NCI-H1417 (cell line): ENCODE measurements at places on chromosomes 12 and 14.

- DNase-seq = peak; percentile 68
Measured at GRCh38 chr12:9751204-9752144, 9.2 kb downstream of the CD69 start.

DNA sequence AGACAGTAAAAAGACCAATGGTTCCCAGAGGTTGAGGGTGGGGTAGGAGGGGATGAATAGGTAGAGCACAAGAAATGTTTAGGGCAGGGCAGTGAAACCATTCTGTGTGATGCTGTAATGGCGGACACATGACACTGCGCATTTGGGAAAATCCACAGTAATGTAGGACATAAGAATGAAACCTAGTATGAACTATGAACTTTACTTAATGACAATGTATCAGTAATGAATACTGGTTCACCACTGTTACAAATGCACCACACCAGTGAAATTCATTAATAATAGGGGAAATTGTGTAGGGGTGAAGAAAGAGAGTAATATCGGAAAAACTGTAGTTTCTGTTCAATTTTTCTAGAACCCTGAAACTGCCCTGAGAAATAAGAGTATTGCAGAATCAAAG lies 5.6 kb downstream of the ERH start:
- DNase-seq = no peak

GRCh38 chr14:53022593-53022992 lies 71.7 kb upstream of the FERMT2 start:
- DNase-seq = no peak

GRCh38 chr14:97581016-97581415 lies 783.8 kb downstream of the VRK1 start:
- peak; percentile 9 for DNase-seq

DNA sequence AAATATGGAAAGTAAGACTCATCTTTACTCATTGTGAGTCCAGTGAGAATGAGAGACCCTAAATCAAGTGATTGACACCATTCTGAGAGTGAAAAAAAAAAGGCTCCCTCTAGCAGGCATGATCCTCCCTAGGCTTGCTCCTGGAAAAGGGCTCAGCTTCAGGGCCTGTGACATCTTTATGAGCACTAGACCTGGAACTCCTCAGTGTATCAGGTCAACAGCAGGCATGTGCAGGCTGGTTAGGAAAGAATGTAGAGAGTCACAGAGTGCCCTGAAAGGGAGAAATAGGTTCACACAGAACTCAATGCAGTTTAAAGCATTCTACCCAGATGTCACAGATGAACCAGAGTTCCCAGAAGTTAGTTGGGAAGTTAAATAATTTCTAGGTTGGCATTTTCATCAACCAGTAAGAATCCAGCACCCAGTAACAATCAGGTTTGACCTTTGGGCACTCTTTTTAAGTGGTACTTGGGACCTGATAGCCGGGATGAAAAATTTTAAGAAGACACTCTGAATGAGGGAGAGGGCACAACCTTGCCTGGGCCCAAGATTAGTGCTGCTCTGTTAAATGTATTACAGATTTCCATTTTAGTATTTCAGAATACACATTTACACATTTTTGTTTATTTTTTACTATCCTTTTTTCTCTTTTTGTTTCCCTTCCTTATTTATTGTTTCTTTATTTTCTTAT lies 828.8 kb downstream of the C12orf50 start:
- no peak for DNase-seq

DNA sequence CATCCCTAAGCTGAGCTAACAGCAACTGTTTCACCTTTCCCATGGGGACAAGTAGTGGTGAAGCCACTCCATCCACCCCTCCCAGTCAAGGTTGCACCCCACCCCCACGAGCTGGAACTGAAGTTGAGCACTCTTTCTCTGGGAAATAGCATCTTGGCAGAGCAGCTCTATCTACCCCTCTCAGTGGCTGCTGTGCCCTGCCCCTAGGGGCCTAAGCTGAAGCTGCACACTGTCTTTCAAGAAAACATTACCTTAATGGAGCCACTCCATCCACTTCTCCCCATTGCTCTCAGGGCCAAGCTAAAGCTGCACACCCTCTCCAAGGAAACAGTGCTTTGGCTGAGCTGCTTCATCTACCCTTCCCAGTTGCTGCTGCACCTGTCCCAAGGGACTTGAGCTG lies 170.6 kb upstream of the CCDC196 start:
- no peak for DNase-seq

GRCh38 chr12:71186571-71187288 lies 28.9 kb upstream of the TSPAN8 start:
- no peak for DNase-seq

- no peak for DNase-seq
Measured at GRCh38 chr14:73935666-73936065, 14.2 kb downstream of the FAM161B start.

- DNase-seq = no peak
Measured at GRCh38 chr14:50892255-50892654, 20.4 kb downstream of the ABHD12B start.

GRCh38 chr12:89323568-89324218 lies 28.6 kb downstream of the DUSP6 start:
- no peak for DNase-seq

- DNase-seq = no peak
Measured at GRCh38 chr12:10957741-10958140, 18.7 kb upstream of the TAS2R14 start.

DNA sequence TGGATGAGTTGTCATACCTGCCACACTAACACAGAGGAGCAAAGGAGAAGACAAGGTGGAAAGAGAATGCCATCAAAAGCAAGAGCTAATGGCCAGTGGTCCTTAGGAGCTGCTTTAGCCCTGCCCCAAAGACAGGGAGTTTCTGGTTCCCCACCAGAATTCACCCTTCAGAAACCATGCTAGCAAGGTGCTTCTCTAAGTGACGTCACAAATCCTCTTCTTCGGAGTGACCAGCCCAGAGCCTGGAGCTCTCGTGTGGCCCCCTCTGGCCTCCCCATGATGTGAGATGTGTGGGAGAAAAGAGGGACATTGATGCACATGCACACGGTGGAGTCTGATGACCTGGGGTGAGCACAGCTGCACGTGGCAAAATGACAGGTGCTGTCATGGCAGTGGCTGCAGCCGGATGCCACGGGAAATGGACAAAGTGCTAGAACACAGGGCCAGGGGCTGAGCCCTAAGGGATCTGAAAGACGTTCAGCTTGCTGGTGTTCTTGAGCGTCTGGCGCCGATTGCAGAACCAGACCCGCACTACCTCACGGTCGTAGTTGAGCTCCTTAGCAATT lies 16.9 kb upstream of the TFCP2 start:
- DNase-seq = no peak

DNA sequence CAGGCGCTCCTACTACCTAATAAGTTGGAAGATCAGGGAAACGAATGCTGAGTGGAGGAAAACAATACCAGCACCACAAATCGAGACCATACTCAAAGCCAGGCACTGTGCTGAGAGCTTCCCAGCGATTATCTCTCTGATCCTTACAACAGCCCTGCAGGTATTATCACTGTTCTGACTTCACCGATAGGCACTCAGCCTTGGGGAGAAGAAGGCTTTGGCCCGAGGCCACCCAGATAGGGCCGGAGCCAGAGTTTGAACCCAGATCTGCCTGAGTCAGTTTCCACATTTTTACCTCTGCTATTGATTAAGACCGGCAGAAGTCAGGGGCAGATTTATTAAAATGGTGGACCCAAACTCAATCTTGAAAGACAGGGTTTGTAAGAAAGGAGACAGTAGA lies 4.9 kb downstream of the SVOP start:
- no peak for DNase-seq

- DNase-seq = no peak
Measured at GRCh38 chr12:19373586-19373985, 65.7 kb upstream of the AEBP2 start.

DNA sequence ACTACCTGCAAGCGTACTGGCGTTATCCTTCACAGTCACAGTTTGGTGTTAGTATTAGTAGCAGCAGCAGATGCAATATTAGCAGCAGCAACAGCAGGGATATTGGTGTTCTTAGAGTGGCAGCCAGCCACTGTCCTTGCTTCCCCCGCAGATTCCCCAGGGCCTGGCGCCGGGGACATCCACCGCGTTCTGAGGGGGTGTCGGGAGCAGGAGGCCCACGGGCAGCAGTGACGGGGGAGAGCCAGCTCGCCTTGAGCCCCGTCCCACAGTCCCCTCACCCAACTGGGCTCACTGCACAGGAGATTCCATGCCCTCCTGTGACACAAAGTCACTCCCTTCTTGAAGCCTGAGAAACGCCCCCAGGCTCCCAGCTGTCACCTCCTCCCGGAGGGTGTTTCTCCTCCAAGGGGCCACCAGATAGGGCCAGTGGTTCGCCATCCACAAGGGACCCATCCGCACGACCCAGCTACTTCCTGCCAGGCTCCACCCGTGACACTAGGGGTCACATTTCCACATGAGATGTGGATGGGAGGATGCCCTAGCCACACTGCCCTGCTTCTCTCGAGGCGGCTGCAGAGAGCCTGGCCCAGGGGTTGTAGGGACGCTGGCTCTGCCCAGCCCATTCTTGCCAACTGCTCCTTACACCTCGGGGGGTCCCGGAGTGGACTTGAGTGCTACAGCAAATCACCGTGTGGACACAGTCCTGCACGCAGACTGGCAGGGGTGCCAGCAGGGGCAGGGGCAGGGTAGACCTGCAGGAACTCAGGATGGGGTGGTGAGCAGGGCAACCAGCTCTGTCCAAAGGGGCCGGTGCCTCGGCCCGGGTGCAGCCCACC lies 123.1 kb downstream of the PIWIL1 start:
- no peak for DNase-seq

DNA sequence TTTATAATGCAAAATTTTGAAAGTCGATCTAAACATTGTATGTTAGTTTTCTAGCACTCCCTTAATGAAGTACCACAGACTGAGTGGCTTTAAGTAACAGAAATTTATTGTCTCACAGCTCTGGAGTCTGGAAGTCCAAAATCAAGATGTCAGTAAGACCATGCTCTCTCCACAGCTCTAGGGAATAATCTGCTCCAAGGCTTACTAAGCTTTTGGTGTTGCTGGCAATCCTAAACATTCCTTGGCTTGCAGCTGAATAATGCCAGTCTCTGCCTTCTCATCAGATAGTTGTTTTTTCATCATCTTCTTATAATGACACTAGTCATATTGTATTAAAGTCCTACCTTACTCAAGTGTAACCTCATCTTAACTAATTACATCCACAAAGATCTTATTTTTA lies 102.2 kb downstream of the RASSF9 start:
- DNase-seq = no peak

- no peak for DNase-seq
Measured at GRCh38 chr12:40281791-40282364, 57.1 kb downstream of the LRRK2 start.

DNA sequence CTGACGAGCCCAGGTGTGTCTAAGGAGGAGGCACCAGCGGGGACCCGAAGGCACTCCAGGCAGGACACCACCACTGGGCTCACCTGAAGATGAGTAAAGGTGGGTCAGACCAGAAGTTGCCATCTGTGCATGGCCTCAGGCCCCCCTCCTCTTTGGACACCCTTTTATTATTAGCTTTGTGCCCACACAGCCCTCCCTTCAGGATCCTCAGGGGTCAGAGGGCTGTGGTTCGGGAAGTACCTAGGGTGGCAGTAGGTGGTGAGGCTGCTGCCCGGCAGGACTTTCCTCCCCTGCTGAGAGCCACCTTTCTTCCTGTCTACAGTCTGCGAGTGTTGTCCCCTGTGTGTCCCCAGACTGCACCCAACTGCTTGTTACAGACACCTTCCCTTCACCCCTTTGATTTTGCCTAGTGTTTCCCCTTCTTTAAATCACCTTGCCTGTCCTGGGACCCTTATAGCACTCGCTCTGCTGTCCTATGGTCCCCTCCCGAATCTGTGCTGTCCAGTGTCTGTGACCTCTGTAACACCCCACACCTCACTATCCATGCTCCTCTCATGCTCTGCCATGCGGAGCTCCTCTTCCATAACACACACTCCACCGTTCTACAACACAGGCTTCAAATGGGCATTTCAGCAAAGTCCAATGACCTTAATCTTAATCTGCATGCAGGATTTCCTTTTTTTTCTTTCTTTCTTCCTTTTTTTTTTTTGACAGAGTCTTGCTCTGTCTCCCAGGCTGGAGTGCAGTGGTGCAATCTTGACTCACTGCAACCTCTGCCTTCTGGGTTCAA lies 25.7 kb downstream of the SOAT2 start:
- DNase-seq = no peak

- no peak for DNase-seq
Measured at GRCh38 chr12:30450872-30451271, 244.8 kb downstream of the IPO8 start.

DNA sequence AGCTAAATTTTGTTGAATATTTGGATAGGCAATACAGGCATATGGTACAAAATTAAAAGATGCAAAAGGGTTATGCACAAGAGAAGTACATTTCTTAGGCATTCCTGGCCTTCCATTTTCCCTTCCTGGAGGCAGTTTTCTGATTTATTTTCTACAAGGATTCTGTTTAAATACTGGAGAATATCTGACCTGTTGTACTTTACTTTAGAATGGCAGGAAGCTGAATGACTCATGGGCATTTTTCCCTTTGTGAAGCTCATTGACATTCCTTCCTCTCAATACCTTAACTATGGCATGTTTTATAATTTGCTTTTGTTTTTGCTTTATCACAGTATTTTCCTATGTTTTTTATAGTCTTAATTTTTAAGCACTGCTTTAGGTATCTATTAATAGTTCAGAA lies 62.7 kb downstream of the RCOR1 start:
- no peak for DNase-seq

GRCh38 chr14:37027188-37027824 lies 145.1 kb downstream of the SLC25A21 start:
- DNase-seq = no peak

DNA sequence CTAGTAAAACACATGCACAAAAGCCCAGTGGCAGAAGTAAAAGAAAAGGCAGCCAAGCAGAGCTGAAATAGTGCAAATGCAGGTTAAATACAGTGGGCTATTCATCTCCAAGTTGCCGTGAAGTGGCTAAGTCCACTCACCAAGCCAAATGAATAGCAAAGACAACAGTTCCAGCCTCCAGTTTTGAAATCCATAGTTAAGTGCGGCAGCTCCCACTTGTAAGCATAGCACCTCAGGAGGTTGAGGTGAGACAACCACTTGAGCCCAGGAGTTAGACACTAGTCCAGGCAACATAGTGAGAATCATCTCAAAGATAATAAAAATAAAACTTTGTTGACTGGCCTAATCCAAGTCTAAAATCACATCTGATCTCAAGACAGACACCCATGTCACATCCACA lies 9.8 kb upstream of the PHLDA1 start:
- no peak for DNase-seq

DNA sequence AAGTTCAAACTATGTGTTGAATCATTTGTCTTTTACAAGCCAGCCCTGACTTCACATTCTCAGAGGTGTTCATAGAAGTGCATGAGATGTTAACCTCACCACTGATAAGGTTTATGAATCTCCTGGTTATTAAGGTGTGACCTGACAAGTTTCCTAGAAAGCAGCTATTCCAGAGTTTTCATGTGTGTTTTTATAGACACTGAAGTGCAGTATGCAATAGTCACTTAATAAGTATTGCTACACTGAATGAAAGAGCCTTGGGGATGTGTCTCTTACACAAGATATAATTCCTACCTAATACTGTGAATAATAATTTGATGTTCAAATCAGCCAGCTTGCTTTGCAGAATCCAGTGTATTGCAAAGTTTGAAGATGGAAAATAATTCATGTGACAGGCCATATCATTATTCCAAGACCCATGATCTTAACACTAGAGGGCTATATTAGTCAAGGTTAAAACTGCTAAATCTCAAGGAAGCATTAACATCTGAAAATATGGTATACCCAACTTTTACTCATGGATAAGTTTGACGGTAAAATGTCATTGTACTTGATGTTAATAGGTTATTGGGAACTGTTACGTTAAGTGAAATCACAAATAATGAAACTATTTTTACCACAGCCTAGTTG lies 13.0 kb downstream of the SLC25A3 start:
- DNase-seq = no peak

- no peak for DNase-seq
Measured at GRCh38 chr12:106804668-106805067, 30.2 kb downstream of the RIC8B start.

- no peak for DNase-seq
Measured at GRCh38 chr14:57797160-57797559, 68.7 kb downstream of the SLC35F4 start.
